Endodermal cell (in vitro differentiated cells): ENCODE measurements at places on chromosomes 2 and 18.

GRCh38 chr2:177460973-177461585, 68.5 kb downstream of the AGPS start:
- no peak for DNase-seq

DNA sequence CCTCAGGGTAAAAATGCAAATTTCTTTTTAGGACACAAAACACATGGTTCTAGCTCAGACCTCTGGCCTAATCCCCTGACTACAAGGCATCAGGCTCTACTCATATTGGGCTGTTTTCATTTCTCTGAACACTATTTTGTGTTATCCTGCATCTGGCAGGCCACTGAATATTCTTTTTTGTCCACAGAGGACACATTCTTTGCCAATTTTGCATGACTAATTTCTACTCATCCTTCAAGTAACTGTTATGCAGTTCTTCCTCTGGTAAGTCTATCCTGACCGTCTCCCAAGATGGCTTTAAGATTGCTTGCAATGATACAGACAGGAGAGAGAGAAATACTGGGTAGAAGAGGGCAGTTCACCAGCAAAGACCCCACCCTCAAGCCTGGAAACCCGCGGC, 107.6 kb upstream of the RGPD4 start:
- DNase-seq, result no peak

GRCh38 chr18:35110554-35111485, 69.6 kb downstream of the MAPRE2 start:
- DNase-seq, result no peak

DNA sequence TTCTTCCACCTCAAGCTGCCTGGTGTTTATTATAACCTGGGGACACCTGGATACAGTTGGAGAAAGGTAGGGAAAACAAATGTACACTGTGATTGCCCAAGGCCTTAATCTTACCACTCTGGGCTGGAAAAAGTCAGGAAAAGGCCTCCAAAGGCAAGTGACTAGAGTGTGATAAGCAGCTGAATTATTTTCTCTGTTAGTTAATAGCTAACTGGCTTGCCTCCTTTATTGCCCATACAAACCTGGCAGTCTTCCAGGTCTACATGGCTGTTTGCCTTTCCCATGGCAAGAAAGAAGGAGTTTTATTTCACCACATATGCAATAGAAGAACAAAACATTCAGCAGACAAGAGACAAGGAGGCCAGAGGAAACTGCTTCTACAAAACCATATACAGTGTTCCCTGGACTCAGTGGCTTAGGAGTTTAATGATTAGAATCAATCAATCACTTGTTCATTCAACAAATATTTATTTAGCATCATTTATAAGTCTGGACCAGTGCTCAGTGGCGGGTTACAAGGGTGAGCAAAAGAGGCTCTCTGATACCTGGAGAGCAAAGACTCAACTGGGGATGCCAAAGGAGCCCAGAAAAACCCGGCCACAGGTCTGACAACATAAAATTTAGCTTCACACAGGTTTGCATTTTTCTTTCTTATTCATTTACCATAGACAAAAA, 27.5 kb upstream of the SUCLG1 start:
- DNase-seq, result no peak

DNA sequence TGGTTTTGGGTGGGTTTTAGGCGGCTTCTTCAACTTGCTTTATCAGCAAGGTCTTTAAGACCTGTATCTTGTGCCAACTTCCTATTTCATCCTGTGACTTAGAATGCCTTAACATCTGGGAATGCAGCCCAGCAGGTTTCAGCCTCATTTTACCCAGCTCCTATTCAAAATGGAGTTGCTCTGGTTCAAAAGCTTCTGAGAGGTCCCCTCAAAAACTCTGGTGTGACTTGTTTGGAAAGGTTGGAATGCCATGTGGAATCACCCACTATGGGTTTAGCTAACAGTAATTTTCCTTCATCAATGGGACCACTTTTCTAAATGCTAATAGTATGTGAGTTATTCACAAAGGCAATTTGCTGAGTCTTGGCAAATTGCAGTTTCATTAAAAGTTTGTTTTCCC, 509.4 kb upstream of the SMIM21 start:
- no peak for DNase-seq

DNA sequence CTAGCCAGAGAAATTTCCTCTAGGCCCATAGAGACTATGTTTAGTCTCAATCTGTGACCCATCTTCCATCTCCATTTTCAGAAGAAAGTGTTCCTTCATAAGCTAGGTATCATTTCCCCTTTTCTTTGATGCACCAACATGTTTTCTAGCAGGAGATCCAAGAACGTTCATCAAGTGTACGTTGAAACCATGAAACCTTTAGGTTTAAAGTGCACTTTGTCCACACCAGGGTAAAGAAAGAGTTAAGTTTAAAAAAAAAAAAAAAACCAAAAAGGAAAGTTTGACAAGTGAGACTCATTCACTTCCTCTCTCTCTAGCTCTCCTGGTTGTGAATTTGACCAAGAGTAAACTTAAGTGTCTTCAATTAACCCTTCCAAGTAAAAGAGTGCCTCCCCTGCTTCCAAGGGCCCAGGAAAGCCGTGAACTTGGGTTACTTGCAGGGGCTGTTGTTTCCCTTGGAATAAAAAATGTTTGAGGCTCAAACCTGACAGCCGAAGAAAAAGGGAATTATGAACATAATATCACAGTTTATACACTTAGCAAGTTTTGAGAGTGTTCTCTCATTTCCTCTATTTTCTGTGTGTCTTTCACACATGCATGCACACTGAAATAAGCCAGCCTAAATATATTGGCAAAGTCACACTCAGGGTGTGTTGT, 56.7 kb downstream of the LBH start:
- DNase-seq, result no peak
